CD4-positive, alpha-beta T cell (primary cell): ENCODE measurements at places on chromosomes 1 and 21.
A peak's percentile ranks its signal among the peaks of the same experiment; 100 is the strongest.

- no peak for DNase-seq
These were observed 105.8 kb downstream of the MAN1A2 start for GRCh38 chr1:117473063-117473462.

DNA sequence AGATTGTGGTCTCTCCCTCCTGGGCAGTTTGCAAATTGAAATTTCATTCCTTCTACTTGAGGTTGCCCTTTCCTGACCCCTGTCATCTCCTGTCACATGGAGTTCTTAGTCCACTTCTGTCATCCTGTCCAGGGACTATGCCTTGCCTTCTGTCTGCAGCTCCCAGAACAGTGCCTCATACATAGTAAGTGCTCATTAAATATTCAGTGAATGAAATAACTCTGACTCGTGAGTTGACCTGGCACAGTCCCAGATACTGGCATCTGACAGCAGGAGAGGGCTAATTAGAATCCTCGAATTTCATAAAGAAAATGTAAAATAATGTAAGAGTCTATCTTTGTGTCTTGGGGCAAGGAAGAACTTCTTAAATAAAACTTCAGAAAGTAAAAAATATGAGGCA, 50.8 kb downstream of the CNIH3 start:
- no peak for DNase-seq

DNA sequence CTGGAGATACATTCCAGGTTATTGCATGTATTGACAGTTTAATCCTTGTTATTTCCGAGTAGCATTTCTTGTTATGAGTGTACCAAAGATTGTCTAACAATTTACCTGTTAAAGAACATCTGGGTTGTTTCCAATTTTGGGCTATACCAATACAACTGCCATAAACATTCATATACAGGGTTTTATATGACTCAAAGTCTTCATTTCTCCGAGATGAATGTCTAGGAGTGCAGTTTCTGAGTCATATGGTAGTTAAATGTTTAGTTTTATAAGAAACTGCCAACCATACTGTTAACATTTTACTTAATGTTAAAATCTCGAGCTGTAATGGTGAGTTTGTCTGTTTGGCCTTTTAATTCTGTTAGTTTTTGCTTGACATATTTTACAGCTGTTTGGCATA, 10.0 kb downstream of the RAB4A start:
- DNase-seq: no peak

DNA sequence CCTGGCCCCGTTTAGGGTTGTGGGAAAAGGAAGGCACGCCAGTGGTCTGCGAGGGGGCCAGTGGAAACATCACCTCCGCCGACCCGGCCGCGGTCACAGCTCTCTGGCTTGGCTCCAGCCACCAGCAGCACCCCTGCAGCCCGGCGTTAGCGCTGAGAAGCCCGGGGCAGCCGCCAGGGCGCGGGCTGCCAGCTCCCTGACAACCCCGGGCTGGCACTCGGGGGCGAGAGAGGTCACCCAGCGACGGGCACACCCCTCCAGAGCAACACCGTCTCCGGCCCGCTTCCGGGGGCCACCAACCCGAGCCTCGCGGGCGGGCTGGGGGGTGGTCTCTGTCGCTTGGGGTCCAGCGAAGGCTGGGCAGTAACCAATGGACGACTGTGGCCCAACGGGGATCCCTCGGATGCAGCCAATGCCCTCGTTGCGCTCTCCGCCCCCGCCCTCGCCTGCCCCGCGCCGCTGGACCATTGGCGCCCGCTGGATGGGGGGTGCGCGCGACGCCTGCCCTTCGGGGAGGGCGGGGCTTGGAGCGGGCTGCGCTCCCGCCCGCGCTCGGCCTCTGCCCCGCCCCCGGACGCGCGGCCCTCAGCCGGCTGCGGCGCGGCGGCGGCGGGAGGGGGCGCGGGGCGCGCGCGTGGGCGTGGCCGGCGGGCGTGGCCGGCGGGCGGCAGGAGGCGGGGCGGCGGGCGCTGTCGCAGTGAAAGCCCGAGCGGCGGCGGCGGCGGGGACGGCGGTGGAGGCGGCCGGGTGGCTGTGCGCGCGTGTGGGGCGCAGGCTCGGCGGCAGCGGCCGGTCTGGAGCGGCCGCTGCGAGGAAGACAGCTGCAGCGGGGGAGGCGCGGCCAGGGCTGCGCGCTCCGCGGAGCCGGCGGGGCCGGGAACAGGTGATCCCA, at the start of gene MAN1C1:
Gene MAN1C1 (plus strand): TSS at position 697 of the 892 bp plus-strand sequence. CDS start 1,007 bp downstream, outside the sequence.
- peak; percentile 69 for DNase-seq

GRCh38 chr1:31387612-31388011, 14.7 kb upstream of the FABP3 start:
- DNase-seq: no peak

DNA sequence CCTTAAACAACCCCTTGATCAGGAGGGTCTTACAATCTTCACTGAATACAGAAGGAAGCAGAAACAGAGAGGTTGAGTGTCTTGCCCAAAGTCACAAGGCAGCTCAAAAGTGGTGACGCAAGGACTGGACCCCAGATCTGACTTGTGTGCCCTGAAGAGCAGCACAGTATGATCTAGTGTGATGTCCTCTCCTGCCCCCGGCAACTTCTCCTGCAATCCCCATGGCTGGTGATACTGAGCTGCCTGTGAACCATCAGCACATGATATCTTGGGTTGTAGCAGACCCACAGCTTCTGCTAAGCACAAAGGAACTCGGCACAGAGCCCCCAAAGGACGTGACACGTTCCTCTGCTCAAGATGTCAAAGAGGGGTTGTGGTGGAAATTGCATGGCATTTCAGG, 51.2 kb upstream of the EDN2 start:
- DNase-seq: no peak

- no peak for DNase-seq
These were observed 3.6 kb downstream of the PRKAB2 start for GRCh38 chr1:147168626-147169058.

DNA sequence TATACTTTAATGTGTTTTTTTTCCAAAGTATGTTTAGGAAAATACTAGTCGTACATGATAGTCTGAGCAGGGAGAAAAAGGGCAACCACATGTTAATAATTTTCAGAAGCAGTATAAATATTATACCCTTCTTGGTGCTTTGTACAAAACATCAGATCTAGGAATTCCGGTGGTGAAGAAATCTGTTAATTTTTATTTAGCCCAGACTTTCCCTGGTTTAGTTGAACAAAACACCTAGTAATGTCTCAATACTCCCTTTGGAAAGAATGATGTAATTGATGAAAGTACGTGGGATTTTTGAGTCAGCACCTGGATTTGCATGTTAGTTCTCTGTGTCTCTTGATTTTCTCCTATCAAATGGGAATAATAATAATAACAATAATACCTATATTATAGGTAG, 38.4 kb upstream of the KCNK2 start:
- no peak for DNase-seq

- DNase-seq: no peak
These were observed 47.4 kb downstream of the OLIG1 start for GRCh38 chr21:33117101-33117888.

DNA sequence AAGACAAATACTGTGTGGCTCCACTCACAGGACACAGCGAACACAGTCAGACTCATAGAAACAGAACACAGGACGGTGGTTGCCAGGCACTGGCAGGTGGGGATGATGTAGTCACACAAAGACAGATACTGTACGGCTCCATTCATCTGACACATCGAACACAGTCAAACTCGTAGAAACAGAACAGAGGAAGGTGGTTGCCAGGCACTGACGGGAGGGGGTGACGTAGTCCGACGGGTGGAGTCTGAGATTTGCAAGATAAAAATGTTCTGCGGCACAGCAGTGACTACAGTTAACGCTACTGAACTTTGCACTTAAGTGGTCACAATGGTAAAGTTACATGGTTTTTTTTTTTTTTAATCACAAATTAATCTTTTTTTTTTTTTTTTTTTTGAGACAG, 18.7 kb downstream of the C21orf58 start:
- DNase-seq: no peak

DNA sequence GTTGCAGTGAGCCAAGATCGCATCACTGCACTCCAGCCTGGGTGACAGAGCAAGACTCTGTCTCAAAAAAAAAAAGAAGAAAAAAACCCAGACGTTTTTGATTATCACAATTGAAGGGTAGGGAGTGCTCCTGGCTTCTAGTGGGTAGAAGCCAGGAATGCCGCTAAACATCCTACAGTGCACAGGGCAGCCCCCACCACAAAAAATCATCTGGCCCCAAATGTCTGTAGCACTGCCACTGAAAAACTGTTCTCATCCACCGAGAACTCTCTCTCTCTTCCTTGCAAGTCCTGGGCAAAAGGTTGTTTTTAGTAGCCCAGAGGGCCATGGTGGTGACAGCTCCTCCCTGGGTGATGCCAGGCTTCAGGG, 35.6 kb upstream of the GPR157 start:
- no peak for DNase-seq

- no peak for DNase-seq
These were observed 40.0 kb upstream of the IKBKE start for GRCh38 chr1:206430031-206430983.

- no peak for DNase-seq
These were observed 21.3 kb upstream of the MAB21L3 start for GRCh38 chr1:116089870-116090269.

DNA sequence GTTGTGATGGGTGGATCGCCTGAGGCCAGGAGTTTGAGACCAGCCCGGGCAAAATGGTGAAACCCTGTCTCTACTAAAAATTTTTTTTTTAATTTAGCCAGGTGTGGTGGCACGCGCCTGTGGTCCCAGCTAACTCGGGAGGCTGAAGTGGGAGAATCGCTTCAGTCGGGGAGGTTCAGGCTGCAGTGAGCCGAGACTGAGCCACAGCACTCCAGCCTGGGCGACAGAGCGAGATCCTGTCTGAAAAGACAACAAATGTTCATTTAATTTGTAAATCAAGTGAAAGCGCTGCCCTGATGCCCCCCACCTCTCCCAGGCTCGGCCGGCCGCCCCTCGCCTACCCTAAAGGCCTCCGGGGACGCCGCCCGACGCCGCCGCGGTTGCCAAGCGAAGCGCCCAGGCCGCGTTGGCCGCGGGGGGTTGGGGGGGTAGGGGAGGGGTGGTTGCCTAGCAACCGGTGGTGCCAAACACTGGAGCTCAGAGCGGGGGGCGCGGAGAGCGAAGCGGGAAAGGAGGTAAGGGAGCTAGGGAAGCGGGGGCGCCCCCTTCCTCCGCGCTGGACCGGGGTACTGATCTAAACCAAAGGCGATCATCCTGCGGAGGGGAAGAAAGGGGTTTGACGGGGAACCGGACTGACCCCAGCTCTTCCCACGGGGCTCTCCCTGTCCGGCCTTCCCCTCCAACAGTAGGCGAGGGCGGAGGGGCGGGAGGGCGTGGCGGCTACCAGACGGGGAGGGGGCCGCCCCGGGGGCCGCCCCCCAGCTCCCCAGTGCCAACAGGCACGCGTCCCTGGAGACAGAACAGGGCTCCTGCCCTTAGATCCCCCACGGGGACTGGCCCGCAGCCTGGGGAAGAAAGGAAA, at the start of gene TEKT2:
Gene TEKT2 (plus strand): TSS at position 460 of the 862 bp plus-strand sequence. CDS start 828 bp downstream, outside the sequence.
- peak; percentile 29 for DNase-seq

DNA sequence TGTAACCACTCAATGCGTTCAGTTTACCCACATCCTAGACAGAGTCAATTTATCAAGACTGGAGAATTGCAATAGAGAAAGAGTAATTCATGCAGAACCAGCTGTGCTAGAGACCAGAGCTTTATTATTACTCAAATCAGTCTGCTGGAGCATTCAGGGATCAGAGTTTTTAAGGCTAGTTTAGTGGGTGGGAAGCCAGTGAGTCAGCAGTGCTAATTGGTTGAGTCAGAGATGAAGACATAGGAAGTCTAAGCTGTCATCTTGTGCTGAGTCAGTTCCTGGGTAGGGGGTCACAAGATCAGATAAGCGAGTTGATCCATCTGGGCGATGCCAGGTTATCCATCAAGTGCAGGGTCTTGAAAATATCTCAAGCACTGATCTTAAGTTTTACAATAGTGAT, 499.6 kb downstream of the MRPL39 start:
- no peak for DNase-seq

DNA sequence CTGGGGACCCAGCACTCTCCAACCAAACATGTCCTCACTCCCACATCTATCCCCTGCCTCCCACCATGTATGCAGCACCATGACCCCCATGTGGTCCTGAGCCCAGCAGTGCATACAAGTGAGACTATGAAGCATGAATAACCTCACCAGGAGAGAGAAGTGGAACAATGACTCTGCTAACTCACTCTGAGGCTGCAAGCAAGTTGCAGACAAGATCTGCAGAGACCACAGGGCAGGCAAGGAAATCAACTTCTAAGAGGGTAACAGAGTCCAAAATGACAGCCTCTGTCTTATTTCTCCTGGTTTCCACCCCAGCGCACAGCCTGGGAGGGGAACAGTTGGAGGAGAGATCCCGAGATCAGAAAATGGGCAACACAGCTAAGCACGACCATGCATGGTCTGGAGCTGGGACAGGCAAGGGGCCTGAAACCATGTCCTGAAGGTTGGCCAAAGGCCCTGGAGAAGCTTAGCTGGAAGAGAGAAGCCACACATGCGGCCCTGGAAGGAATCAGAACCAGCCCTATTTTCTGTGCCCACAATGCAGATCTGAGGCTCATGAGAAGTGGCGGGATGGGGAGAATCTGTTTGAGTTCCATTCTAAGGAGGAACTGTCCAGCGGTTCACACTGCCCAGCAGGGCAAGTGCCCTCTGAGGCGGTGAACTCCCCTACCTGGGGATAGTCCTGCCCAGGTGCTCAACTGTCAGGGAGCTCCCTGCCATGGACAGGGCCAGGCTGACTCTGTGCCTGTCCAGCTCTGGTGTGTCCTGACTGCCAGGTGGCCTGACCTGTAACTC, 12.5 kb upstream of the REN start:
- no peak for DNase-seq

DNA sequence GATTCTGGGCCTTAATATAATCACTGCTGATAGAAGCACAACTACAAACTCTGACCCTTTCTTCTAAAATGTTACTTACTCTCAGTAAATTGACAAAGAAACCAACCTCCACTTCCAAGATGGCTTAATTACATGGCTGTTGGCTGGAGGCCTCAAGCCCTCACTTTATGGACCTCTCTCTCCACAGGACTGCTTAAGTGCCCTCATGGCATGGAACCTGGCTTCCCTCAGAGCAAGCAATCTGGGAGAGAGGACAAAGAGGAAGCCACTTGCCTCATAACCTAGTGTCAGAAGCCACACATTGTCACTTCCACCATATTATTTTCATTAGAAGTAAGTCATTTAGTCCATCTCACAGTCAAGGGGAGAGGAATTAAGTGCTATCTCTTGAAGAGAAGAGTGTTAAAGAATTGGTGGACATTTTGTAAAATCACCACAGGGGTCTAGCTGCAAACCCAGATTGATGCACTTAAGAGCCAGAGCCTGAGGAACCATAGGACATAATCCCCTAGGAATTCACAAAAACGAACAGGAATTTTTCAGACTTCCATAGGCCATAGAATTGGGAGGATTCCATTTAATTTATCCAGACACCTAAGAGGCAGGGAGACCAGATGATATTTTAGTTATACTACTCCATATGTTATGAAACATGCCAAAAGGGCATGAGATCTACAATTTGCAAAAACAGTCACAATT, 97.5 kb upstream of the TNFSF4 start:
- DNase-seq: no peak
